Keratinocyte (primary cell): ENCODE measurements at places on chromosomes 3 and 15. TPM values are rescaled to one million over a fixed set of nuclear protein-coding genes. Genes with fewer than 3 reads are reported as not detected.

DNA sequence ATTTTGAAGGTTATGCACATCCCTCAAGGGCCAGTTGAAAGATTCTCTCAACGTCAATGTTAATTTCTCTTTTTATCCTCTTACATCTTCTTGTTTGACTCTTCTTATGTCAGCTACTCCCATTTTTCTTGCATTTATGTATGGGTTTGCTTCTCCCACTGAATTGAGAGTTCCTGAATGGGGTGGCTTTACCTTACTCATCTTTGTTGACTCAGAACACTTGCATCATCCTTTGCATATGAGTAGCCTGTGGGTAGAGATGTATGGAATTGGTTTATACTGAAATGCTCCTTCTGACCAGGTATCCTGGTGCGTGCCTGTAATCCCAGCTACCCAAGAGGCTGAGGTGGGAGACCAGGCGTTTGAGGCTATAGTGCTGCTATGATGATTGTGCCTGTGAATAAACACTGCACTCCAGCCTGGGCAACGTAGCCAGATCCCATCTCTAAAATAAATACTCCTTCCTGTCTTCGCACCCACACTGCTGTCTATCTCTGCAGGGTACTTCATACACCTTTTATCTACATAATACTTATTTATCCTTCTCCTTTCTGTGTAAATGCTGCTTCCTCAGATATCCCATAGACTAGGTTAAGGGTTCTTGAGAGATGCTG, 123.6 kb upstream of the DPH6 start:
- H3K4me1 ChIP-seq: peaks cover 7% of the 10 kb centered on the region
- no peak for DNase-seq

DNA sequence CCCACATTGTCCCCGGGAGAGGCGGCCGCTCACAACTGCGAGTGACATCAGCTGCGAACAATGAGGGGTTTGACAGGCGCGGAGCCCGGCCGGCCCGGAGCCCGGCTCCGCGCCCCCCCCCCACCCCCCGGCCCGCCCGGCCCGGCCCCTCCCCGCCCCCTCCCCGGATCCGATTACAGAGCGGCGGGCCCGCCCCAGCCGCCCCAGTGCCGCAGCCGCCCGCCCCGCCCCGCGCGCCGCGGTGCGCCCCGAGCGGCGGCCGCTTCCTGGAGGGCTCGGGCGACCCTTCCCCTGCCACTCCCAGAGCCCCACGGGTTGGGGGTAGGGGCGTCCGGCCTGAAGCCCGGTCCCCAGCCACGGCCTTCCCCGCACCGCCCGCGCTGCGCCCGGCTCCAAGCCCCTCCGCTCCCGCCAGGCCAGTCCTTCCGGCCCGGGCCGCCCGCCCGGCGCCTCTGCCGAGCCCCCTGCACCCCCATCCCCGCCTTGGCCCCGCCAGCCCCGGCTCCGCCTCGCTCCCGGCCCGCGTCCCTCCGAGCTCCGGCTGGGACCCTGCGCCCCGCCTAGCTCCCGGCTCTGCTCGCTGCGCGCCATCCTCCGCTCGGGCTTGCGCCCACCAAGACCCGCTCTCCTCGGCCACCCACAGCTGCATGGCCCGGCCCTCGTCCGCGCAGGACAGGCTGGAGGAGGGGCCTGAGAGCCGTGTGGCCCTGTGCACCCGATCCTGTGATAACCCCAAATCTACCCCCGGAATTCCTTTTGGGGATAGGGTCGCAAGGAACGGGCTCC, at the start of gene PCBP4:
TSS of gene PCBP4 (minus strand) at position 71 of the 786 bp plus-strand sequence. CDS start 6,214 bp downstream, outside the sequence.
- H3K4me3 ChIP-seq: peak within 1 kb of the TSS; percentile 77
- no peak for DNase-seq
- H3K4me1 ChIP-seq: peaks cover 18% of the 10 kb centered on the region
- H3K36me3 ChIP-seq: peaks cover 1% of the 10 kb centered on the region

DNA sequence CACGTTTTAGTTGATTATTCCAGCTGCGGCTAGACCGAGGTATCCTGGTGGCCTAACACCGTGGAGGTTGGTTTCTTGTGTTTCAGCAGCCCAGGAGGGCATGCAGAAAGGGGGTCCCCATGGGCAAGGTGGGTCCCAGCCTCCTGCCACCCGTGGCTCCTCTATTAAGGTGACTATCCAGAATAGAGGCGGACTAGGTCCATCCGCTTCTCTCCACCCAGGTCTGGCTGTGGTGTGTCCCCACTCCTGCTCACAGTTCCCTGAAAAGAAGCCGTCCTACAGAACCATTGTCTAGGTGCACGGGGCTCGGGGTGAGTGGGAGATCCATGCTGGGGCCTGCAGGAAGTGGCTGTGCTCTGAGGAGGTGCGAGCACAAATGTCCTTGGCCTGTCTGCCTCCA, 81.5 kb downstream of the WNT7A start:
- H3K27ac ChIP-seq: no peak overlapping the region
- DNase-seq: no peak
- peaks cover 6% of the 10 kb centered on the region for H3K4me1 ChIP-seq
- H3K4me3 ChIP-seq: no peak overlapping the region

GRCh38 chr3:57421336-57421735, 122.8 kb downstream of the DNAH12 start:
- H3K27me3 ChIP-seq: no peaks in the 10 kb centered on the region
- no peaks in the 10 kb centered on the region for H3K36me3 ChIP-seq
- no peaks in the 10 kb centered on the region for H3K4me1 ChIP-seq

- H3K4me3 ChIP-seq: no peak overlapping the region
- no peaks in the 10 kb centered on the region for H3K27me3 ChIP-seq
- DNase-seq: no peak
These were observed 315.8 kb upstream of the ROBO2 start for GRCh38 chr3:76724075-76724474.

DNA sequence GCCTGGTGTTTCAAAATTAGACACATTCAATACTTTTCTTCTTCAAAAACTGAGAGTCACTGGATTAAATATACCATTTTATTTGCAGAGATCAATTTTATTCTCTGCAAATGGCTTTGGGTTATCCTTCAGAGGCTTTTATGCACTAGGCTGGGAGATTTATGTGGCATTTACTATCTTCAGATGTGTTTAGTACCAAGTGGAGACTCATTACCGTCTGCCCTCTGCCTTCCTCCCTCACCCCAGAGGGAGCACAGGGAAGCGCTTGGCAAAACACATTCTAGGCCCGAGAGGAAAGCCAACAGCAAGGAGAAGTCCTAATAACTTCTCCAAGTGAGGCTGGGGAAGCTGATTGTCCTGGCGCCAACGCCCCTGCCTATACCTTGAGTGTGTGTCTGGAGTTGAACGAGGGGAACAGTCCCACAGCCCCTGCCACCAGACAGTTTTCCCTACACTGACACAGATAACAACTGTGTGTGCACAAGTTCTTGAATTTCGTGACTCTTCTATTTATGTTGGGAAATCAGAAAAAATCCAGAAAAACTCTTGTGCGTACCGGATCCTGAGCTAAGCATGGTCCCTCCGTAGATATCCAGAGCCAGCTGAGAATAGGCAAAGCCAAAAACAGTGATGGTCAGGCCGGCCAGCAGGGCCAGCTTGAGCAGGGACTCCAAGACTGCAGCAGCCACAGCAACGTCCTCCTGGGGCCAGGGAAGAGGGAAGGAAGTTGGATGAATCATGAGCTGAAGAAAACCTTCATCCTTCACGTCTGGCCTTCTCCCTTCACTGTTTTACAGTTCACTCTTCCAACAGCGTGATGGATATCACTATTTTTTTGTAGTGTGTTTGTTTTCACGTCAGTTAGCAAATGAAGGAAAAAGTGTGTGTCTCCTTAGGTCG, 26.6 kb downstream of the RFT1 start:
- no peak overlapping the region for H3K27ac ChIP-seq
- peaks cover 25% of the 10 kb centered on the region for H3K36me3 ChIP-seq
- H3K27me3 ChIP-seq: no peaks in the 10 kb centered on the region
- no peak for DNase-seq
- peaks cover 2% of the 10 kb centered on the region for H3K4me1 ChIP-seq
- H3K4me3 ChIP-seq: no peak overlapping the region

GRCh38 chr3:33211444-33211843, 7.2 kb downstream of the SUSD5 start:
- DNase-seq: no peak
- H3K4me3 ChIP-seq: no peak overlapping the region
- no peaks in the 10 kb centered on the region for H3K36me3 ChIP-seq
- peaks cover 18% of the 10 kb centered on the region for H3K27me3 ChIP-seq

GRCh38 chr3:153961494-153961893, 159.7 kb upstream of the ARHGEF26 start:
- H3K4me1 ChIP-seq: no peaks in the 10 kb centered on the region
- H3K27me3 ChIP-seq: no peaks in the 10 kb centered on the region
- no peaks in the 10 kb centered on the region for H3K36me3 ChIP-seq
- H3K4me3 ChIP-seq: no peak overlapping the region

GRCh38 chr3:40801284-40801741, 276.6 kb downstream of the ZNF621 start:
- H3K27ac ChIP-seq: no peak overlapping the region
- peaks cover 9% of the 10 kb centered on the region for H3K4me1 ChIP-seq
- DNase-seq: no peak
- no peaks in the 10 kb centered on the region for H3K27me3 ChIP-seq

DNA sequence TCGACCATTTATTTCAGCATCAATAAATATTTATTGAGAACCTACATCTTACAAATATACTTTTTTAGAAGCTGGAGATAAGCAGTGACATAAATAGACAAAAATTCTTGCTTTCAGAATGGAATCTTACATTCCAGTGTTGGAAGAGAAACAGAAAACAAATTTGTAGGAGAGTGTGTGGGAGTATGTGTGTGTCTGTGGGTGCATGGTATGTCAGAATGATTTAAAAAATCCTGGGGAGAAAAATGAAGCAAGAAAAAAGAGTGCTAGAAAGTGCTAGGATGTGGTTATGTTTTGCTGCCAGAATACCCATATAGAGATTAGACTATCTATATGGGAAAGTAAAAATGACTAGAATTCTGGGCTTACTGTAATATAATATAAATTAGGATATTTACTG, 561.7 kb upstream of the SGO1 start:
- no peaks in the 10 kb centered on the region for H3K27me3 ChIP-seq
- no peak overlapping the region for H3K4me3 ChIP-seq
- no peak overlapping the region for H3K27ac ChIP-seq
- no peaks in the 10 kb centered on the region for H3K36me3 ChIP-seq

GRCh38 chr3:60553144-60553543, 698.1 kb downstream of the FHIT start:
- H3K27ac ChIP-seq: no peak overlapping the region
- no peaks in the 10 kb centered on the region for H3K27me3 ChIP-seq
- no peaks in the 10 kb centered on the region for H3K36me3 ChIP-seq
- no peak for DNase-seq
- H3K4me3 ChIP-seq: no peak overlapping the region

UTS2B gene
- not detected in 3 replicates for polyA plus RNA-seq

MYLK gene
- polyA plus RNA-seq: 5.8 to 31.9 TPM (median 7.8 TPM) in 3 replicates

SLC51A gene
- polyA plus RNA-seq: not detected in 3 replicates

CEMIP gene
- 1.5 to 2.3 TPM (median 2.2 TPM) in 3 replicates for polyA plus RNA-seq

GADL1 gene
- not detected in 3 replicates for polyA plus RNA-seq

P2RY13 gene
- not detected in 3 replicates for polyA plus RNA-seq

HYAL3 gene
- polyA plus RNA-seq: 6.6 to 15.6 TPM (median 10.3 TPM) in 3 replicates

RTP1 gene
- polyA plus RNA-seq: not detected in 3 replicates

DPPA2 gene
- polyA plus RNA-seq: not detected in 3 replicates

MOBP gene
- not detected in 3 replicates for polyA plus RNA-seq

CSTA gene
- 649 to 1,138 TPM (median 1,068 TPM) in 3 replicates for polyA plus RNA-seq
